CD4-positive, alpha-beta T cell treated with Interferon gamma for 1 hour (primary cell): ENCODE measurements at places on chromosomes 5 and 9.

DNA sequence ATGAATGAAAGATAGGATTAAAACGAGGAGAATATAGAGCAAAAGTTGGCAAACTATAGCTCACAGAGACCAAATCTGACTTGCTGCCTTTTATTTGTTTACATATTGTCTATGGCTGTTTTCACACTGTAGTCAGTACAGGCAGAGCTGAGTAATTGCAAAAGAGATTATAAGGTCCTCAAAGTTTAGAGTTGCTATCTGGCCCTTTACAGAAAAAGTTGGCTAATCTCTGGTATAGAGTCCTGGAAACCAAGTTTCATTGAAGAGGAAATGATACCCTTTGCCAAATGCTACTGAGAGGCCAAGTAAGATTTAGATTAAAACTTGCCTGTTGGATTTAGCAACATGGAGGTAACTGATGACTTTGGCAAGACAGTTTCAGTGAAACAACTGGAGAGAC, 36.0 kb downstream of the LYRM7 start:
- DNase-seq = no peak

DNA sequence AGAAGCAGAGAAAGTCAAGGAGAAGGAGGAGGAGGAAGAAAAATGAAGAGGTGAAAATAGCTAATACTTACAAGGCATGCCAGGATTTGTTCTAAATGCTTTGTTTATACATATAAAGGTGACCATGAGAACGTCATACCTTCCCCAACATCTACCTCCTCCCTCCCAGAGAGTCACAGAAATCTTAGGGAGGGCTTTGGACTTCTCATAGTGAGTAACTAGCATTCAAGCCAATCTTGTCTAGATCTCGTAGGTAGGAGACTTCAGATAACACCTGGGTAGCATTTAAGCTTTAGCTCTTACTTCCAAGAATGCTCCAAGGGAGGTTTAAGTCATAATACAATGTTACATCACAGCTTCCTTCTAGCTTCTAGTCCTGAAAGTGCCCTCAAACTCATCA, 36.5 kb upstream of the GPBP1 start:
- DNase-seq = no peak

- no peak for DNase-seq
Observed at GRCh38 chr9:13116292-13116691, 163.2 kb downstream of the MPDZ start.

- no peak for DNase-seq
Observed at GRCh38 chr5:36934740-36935356, 58.3 kb downstream of the NIPBL start.

DNA sequence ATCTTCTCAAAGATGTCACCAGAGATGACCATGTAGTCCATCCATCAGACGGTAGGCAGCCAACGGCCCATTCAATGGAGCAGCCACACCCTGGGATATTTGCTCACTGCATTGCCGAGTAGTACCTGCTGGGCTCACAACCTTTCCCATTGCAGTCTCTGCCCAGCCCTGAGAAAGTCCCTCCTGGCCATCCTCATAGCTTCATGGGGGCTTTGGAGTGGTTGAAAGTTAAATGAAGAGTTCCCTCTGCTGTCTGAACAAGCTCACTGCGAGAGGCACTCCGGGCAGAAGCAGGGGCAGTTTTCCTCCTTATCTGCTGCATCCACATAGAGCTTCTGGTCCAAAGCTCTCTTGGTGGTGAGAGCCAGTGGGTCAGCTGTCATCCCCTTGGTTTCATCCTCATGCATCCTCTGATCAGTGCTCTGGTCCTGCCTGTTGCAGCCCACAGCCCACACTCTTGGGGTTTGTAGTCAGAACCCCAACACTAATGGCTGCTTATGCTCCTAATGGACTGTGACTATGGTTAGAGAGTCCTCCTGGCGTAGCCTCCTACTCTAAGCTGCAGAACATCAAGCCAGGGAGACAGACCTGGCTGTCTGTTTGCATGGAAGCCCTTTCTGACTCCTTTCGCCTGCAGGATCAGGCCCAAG, 23.3 kb downstream of the TNFSF8 start:
- peak; percentile 34 for DNase-seq

DNA sequence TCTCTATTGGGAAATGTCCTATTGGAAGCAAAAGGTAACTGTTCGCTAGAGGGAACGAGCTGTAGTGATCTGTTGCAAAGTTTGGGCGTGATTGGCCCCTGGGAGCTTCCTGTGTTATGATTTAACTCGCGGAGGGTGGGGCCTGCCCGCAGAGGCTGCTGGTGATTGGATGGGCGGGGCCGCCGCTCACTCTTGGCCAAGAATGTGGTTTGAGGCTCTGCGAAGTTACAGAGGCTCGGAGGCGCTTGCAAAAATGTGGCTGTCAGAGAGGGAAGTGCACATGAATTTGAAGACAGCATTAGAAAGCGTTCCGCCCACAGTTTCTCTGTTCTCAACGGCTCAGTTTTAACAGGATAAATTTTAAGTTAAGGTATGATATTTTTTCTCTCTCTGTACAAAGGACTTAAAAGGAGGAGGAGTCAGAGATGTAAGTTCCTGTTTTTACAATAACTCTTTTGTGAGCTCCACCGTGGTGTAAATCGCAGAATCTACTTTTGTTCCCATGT, 46.9 kb downstream of the CNTRL start:
- DNase-seq = peak; percentile 93

DNA sequence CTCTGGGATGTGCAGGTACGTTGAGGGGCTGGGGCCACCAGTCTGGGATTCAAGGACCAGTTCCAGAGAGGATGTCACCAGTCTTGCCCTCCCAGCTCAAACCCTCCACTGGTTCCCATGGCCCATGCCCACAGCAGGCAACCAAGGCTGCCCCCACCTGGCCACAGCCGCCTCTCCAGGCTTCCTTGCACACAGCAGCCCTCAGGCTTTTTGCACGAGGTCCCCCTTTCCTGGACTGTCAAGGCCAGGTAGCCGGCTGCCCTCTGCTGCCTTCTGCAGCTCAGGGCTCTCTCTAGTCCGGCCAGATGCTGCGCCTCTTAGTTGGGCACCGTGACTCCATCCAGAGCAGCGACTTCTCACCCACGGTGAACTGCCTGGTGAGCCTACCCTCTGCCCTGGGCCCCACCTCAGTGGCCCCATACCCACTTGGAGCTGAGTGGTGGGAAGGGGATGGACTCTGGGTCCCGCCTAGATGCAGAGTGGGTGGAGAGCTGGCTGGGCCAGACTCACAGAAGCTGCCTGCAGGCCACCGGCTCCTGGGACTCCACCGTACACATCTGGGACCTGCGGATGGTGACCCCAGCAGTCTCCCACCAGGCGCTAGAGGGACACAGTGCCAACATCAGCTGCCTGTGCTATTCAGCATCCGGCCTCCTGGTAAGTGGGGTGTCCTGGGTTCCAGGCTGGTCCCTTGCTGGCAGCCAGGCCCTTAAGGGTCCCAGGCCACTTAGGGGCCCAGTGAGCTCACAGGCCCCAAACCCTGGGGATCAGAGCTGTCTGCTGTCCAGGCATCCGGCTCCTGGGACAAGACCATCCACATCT, 2.9 kb downstream of the WDR38 start:
- no peak for DNase-seq

GRCh38 chr9:70816316-70816715, 305.1 kb downstream of the TRPM3 start:
- no peak for DNase-seq

DNA sequence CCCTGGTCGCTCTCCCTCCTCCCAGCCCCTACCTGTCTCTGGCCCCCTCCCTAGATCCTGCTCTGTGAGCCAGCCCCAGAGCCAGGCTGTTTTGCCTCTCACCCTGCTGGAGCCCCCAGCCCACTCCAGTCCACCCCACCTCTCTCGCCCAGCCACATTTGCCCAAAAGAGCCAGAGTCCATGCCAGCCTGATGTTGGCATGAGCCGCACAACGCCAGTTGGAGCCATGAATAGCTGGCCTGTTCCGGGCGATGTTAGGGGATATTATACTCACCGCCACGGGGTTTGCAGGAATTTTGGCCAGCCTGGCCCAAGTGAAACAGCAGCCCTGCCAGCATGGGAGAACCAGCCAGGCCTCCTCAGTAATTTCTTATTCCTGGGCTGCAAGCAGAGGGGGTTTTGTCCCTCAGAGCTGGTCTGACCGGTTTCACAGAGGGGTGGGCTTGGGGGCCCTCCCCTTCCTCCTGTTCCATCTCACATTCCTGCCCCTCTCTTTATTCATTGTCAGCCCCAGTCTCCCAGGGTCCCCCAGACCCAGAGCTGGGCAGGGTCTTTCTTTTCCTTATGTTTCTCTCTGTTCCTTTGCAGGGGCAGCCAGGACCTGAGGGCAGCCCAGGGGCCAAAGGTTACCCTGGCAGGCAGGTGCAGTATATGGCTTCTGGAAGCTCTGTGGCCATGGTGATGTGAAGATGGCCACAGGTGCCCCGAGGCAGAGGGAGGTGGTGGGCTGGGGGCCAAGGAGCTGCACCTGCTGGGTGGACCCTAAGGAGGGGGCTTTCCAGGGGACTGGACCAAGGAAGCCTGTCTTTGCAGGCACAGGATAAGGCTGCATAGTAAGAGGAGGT, 50.1 kb downstream of the COL27A1 start:
- DNase-seq = no peak

DNA sequence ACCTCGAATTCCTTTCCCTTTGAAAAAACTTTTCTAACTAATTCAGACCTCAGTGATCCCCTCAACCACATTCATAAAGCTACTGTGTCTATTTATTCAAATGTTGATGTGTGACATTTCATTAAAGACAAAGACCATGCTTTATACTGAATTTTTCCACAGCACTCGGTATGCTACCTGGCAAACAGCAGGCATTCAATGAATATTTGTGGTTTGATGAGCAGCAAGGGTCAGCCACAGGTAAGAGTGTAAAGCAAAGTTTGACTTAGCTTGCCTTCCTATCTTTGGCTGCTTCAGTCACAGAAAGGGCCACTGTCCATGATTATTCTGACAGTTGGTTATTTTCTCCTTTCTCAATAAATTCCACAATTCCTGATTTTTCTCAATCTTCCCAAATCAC, 5.1 kb upstream of the CDC42SE2 start:
- DNase-seq = no peak

GRCh38 chr9:89815061-89815902, 210.5 kb downstream of the GADD45G start:
- no peak for DNase-seq

- DNase-seq = no peak
Observed at GRCh38 chr5:154193283-154193682, 2.8 kb downstream of the GALNT10 start.

- no peak for DNase-seq
Observed at GRCh38 chr5:39665328-39665727, 240.5 kb upstream of the DAB2 start.

- no peak for DNase-seq
Observed at GRCh38 chr5:329121-329735, 7.7 kb downstream of the AHRR start.

GRCh38 chr5:113295111-113295539, 139.7 kb downstream of the TSSK1B start:
- no peak for DNase-seq

DNA sequence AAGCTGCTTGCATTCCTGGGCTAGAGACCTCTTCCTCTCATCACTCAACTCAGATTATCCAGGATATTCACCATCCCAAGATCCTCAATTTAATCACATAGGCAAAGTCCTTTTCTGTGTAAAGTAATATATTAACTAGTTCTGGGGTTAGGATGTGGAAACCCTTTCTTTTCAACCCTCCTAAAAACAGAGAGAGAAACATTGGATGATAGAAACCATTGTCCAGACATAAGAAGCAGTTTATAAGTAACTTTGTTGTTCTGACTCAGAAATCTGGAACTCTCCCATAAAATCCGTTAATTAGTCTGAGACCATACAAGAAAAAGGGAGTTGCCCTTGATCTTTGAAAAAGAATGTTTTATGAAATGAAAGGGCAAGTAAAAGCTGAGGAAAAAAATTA, 817.1 kb upstream of the CDH9 start:
- DNase-seq = no peak

GRCh38 chr9:134291961-134292871, 34.0 kb upstream of the RXRA start:
- DNase-seq = no peak

DNA sequence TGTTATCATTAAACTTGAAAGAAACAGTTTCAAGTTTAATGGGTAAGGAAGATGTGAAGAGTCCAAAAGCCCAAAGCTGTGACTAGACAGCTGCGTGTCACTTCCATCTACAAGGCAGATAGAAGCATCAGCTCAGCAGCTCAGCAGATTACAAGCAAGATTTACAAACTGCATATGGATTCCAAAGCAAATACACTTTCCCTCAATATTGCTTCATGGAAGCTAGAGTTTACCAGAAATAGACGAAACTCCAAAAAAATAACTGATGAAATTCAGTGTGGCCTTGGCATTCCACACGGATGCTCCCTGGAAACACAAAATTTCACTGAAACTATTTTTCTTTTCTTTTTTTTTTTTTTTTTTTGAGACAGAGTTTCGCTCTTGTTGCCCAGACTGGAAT, 17.9 kb downstream of the MYO10 start:
- DNase-seq = no peak

- no peak for DNase-seq
Observed at GRCh38 chr5:67942421-67942820, 273.1 kb upstream of the PIK3R1 start.

- no peak for DNase-seq
Observed at GRCh38 chr5:80600943-80601693, 31.0 kb upstream of the ANKRD34B start.

DNA sequence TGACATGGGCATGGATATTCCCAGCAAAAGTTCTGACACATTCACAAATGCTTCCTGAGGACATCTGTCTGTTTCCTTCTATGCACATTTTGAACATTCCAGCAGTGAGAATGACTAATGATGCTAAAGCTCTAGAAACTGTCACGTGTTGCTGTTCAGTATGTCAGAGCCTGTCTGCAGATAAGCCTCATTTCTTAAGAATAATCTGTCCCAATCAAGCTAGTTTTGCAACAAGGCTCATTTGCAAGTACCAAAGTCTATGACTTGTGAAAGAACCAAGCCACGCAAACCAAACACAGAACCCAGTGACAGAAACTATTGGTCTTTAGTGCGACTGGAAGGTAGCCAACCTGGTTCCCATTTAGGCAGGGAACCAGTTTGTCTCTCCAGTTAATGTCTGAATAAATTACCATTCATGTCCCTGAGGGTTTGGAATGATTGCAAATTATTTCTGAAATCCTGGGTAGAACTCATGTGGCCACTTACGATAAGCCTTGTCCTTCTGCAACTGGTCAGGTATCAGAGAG, 178.5 kb downstream of the C9orf152 start:
- DNase-seq = no peak

- no peak for DNase-seq
Observed at GRCh38 chr5:66644111-66644510, 47.9 kb downstream of the MAST4 start.

GRCh38 chr9:127537792-127538191, 74.3 kb upstream of the STXBP1 start:
- no peak for DNase-seq

GRCh38 chr5:67141644-67142043, 55.0 kb downstream of the CD180 start:
- DNase-seq = no peak

- DNase-seq = no peak
Observed at GRCh38 chr5:178384816-178385495, 152.4 kb upstream of the PHYKPL start.

- no peak for DNase-seq
Observed at GRCh38 chr9:2486988-2487387, 134.6 kb upstream of the VLDLR start.
